ENCODE measurements at places on chromosomes 2 and 18.

- no peak for DNase-seq
Observed at GRCh38 chr2:26542676-26543505, 65.0 kb upstream of the OTOF start.

- no peak for DNase-seq
Observed at GRCh38 chr2:62966991-62967390, 83.6 kb upstream of the OTX1 start.

DNA sequence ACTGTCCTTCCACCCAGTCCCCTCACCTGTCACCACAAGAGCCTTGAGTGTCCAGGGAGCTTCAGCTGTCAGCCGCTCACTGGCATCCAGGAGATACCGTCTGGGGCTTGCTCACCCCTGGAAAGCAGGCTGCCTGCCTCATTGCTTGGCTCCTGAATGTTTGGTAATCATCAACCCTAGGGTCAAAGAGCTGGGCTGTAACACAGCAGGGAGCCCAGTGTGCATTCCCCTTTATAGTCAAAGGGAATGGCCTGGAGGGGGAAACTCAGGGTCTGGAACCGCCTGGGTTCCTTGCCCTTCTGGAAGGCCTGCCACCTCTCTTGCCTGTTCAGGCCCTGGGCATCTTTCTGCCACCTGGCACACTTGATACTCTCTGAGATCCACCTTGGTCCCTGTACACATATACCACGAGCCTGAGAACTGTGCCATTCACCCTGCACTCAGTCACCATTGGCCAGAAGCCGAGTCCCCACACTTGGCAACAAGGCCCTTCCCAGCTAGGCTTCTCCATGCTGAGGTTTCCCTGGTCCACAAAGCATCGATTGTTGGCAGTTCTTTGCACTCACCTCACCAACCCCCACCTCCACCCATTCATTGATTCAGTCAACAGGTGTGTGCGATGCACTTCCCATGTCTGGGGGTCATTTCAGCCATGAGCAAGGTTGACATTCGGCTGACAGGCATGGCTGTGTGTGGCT lies 35.0 kb downstream of the TPRKB start:
- no peak for DNase-seq

DNA sequence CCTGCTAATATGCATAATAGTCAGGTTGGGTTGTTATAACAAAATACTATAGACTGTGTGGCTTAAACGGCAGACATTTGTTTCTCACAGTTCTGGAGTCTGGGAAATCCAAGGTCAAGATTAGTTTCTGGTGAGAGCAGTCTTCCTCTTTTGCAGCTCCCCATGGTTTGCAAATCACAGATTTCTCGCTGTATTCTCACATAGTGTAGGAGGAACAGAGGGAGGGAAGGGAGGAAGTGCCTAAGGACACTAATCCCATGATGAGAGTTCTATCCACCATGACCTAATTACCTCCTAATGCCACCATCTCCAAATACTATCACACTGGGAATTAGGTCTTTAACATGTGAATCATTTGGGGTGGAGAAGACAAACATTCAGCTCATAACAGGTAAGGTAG lies 20.1 kb upstream of the PTH2R start:
- DNase-seq = no peak

DNA sequence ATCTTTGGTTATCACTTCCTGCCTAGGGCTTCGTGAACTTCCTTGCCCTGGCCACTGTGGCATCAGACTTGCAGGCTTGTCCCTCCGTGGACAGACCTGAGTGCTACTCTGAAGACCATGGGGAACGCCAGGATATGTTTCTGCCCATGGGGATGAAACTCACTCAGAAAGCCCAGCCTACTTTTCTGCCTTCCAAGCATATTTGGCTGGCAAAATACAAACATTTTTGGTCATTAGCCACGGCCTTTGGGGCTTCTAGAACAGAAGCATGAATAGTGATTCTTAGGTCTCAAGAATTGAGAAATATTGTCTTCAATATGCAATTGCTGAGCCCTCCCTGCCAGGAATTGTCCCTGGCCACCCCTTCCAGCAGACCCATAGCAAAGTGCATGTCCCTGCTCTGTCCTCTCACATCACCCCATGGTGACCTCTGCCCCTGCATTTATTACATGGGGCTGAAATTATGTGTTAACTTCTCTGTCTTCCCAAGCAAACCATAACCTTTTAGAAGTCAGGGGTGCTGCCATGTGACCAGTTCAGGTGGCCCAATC lies 152.4 kb downstream of the OSR1 start:
- DNase-seq = no peak

DNA sequence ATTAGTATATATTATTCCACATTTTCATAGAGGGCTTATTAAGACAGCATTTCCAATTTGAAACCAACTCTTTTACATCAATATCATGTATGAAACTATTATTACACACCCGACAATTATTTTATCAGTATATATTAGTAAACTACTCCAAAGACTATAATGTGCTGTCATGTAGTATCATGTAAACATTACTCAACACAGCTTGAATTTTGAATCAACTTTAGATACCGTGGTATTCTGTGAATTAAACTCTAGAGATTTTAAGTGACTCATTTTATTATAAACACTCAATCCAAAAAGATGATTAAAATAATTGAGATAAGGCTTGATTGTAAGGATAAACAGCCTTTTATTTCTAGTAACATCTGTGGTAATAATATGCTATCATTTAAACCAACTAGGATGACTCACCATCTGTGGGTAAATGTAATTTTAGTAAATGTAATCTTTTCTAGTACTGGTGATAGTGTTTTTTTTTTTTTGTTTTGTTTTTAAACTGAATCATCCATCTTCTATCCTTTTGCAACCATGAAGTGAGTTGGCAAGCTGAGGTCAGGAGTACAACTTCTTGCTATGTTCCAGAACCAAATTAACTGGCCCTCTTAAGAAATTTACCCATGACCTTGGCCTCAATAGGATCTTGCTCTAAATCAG lies 144.3 kb upstream of the SMAD7 start:
- no peak for DNase-seq

- DNase-seq = no peak
Observed at GRCh38 chr2:155841442-155841841, 491.1 kb downstream of the NR4A2 start.

GRCh38 chr2:72996117-72996502 lies 75.4 kb downstream of the SFXN5 start:
- DNase-seq = no peak

- no peak for DNase-seq
Observed at GRCh38 chr2:181308766-181309515, 148.2 kb upstream of the ITGA4 start.

DNA sequence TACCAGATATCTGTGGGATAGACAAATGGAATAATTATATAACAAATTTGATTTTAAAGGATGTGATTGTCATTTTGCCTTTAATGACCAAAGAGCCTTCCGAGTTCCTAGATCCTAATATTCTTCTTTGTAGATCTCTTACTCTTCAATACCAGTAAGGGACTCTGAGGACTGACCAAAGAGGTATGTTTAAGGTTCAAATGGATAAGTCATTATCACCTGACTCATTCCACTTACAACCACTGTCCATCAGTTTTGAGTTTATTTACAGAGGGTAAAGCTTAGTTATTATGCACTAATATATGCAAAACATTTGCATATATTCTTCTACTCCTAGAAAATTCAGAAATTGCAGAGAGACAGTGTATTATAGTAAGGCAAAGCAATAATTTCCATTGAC lies 62.7 kb downstream of the CCDC148 start:
- DNase-seq = no peak

DNA sequence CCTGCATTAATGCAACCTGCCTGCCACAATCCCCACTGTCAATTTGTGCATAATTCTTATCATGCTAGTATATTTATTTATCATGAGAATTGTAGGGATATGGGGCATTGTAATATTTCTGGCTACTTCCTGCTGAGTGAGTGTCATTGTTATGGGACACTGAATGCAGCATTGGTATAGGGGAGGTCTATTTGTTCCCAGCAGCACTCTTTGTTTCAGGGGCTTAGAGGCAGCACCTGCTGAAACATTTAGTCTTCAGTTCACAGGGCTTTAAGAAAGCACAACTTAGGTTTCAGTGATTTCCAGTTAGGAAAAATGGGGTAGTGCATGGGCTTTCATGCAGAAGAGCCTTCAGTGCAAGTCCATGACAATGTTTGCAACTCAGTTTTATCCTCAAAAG lies 23.6 kb downstream of the SULT1C3 start:
- DNase-seq = no peak

DNA sequence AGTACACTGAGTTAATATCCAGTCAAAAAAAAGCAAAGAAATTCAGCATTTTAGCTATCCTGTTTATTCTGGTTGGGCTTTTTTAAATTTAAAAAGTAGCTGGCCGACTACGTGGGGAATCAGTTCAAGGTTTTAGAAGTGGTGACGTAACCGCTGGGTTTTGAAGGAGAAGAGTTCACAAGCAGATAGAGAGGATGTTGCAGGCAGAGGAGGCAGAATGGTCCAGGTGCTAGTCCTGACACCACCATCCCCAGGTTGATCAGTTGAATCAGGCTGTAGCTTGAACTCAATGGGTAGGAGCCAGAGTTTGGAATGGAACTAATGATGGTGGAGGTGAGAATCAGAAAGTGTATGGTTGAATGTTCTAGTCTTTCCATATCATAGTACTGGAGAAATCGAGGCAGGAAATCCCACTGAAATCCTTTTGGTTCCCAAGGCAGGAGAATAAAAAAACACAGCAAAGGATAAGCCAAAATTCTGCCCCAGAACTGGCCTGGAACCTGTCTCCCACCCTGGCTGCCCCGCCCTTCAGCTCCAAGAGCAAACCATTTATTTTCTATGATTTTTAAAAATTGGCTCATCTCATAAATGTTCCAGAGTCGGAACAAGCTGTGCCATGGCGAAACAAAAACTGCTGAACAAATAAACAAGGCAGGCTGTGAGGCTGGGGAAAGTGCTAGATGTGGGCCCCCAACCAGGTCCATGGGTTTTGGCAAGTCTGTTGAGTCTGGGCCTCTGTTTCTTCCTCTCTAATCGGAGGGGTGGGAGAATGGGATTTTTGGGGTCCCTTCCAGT lies 44.0 kb downstream of the SLC4A1AP start:
- no peak for DNase-seq

DNA sequence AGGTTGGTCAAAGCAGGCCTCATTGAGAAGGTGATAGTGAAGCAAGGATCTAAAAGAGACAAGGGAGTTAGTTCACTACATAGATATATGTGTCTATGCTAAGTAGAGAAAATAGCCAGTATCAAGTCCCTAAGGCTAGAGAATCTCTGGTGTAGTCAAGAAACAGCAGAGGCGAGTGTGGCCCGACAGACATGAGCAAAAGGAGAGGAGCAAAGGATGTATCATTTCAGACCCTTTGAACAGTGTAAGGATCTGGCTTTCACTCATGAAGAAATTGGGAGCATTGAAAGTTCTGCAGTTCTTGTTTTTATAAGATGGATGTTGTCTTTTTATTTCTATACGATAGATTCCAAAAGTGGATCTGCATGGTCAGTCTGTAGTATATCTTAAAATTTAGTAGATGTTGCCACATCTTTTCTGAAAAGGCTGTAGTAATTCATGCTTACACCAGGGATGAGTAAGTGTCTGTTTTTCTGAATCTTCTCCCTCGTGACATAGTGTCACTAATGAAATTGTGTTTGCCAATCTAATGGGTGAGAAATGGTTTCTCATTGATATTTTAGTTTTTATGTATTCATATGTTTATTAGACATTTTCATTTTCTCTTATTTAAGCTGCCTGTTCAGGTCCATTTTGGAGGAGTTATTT lies 18.8 kb downstream of the SP100 start:
- DNase-seq = no peak

DNA sequence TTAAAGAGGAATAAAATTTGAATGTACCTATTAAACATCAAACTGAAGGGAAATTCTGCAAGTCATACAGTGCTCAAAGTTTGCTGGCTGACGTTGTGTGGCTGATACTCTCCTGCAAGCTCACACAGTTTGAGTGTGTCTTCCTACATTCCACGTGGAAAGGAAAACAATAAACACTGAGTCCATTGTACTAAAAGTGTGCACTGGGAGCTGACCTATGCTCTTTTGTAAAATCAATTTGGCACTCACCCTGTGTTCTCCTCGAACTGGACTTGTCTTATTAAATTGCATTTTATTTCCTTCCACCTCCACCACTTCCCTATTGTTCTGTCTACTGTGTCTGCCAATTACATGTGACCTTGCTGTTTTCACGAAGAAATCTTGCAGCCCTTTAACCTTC lies 458.0 kb downstream of the CPS1 start:
- no peak for DNase-seq
